CD4-positive, CD25-positive, alpha-beta regulatory T cell (primary cell): ENCODE measurements at places on chromosomes 2 and 18.

- H3K27ac ChIP-seq, result no peak overlapping the region
- H3K36me3 ChIP-seq, result no peaks in the 10 kb centered on the region
- H3K4me3 ChIP-seq, result no peak overlapping the region
- H3K27me3 ChIP-seq, result no peaks in the 10 kb centered on the region
- no peak for DNase-seq
Observed at GRCh38 chr2:68412127-68412819, 47.2 kb downstream of the PLEK start.

DNA sequence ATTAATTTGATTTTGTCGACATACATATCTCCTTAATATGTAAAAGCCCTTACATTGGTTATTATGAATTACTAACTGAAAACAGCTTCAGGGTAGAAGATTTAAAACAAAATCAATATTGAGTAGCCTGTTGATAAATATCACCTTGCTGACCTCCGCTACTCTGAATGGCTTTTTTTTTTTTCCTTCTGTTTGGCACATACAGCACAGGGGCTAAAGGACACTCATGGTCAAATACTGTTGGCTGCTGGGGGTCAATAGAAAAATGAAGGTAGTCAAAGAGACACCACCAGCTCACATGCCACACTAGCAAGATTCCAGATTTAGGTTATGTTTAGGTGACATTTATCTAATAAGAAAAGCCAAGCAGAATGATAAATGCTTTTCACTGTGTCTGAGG lies 1642.4 kb upstream of the SLC39A10 start:
- no peak overlapping the region for H3K27ac ChIP-seq
- H3K36me3 ChIP-seq, result no peaks in the 10 kb centered on the region
- DNase-seq, result no peak
- no peaks in the 10 kb centered on the region for H3K4me1 ChIP-seq

GRCh38 chr2:58120626-58121229 lies 74.1 kb downstream of the VRK2 start:
- no peaks in the 10 kb centered on the region for H3K4me1 ChIP-seq
- H3K36me3 ChIP-seq, result peaks cover 17% of the 10 kb centered on the region
- no peak overlapping the region for H3K27ac ChIP-seq
- DNase-seq, result no peak
- H3K27me3 ChIP-seq, result no peaks in the 10 kb centered on the region

GRCh38 chr18:21215490-21215889 lies 26.5 kb upstream of the GREB1L start:
- H3K27ac ChIP-seq, result no peak overlapping the region
- no peaks in the 10 kb centered on the region for H3K27me3 ChIP-seq
- no peaks in the 10 kb centered on the region for H3K4me1 ChIP-seq
- H3K36me3 ChIP-seq, result no peaks in the 10 kb centered on the region

GRCh38 chr18:57710226-57710625 lies 88.6 kb upstream of the NARS1 start:
- H3K4me3 ChIP-seq, result no peak overlapping the region
- H3K4me1 ChIP-seq, result no peaks in the 10 kb centered on the region
- no peaks in the 10 kb centered on the region for H3K36me3 ChIP-seq
- no peak for DNase-seq

DNA sequence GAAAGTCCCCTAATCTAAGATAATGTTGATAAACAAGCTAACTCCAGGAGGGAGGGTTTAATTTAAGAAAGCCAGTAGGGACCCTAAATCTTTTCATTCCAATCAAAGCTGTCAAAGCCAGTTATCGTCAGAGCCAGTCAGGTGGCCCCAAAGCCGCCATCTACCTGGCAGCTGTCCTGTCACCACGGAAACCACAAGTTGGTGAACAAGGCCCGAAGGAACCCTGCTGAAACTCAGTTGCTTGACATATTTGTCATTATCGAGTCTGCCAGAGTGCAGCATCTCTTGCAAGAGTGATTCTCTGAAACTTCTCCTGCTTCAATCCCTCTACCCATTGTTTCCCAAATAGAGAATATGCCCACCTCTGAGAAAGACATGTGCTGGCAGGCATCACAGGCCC lies 30.8 kb upstream of the POLE4 start:
- DNase-seq, result no peak
- no peaks in the 10 kb centered on the region for H3K36me3 ChIP-seq
- H3K27me3 ChIP-seq, result no peaks in the 10 kb centered on the region

DNA sequence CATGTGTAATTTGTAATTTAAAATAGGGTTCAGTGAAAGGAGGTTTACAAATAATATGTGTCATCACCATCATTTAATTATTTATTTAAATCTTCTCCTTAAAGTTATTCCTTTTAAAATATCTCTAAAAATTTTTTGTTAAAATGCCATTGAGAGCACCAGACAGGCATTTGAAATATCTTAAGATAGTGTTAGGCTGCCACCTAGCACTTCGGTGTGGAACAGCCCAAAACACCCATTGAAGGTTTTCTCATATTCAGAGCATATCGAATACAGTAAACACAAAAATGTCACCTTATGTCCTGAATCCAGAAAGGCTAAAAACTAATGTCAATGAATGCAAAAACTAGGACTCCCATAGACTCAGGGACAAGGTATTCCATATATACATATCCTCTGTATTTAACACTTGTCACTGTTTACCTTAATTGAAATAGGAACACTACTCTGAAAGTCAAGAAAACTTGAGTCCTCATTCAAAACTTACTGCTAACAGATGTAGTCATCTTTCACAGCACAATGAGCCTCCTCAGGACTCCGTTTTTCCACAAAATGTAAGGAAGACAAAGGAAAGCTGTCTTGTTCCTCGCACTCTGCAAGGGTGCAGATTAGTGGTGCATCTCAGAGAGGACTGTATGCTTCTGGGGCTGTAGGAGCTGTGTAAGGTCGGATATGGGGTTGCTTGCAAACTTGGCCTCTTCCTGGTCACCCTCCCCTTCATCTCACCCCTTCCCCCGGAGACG lies 329.5 kb downstream of the PAX3 start:
- no peaks in the 10 kb centered on the region for H3K36me3 ChIP-seq
- H3K27me3 ChIP-seq, result no peaks in the 10 kb centered on the region
- no peak overlapping the region for H3K4me3 ChIP-seq
- no peaks in the 10 kb centered on the region for H3K4me1 ChIP-seq

- H3K4me3 ChIP-seq, result no peak overlapping the region
- H3K27ac ChIP-seq, result no peak overlapping the region
Observed at GRCh38 chr2:30960213-30960612, 153.0 kb upstream of the CAPN13 start.

DNA sequence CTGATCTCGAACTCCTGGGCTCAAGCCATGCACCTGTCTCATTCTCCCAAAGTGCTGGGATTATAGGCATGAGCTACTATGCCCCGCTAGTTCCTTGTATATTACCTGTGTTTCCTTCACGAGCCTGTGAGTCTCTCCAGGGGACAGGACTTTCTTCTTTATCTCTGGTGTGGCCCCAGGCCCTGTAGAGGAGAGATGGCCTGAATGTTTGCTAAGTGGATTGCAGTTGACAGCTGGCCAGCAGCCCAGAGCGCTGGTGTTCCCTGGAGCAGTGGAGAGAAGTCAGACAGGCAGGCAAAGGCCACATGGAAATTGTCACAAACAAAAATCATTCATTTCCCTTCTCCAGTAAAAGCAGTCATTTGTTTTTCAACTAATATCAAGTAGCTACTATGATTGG lies 17.9 kb downstream of the LPIN1 start:
- no peak for DNase-seq
- no peaks in the 10 kb centered on the region for H3K27me3 ChIP-seq
- H3K36me3 ChIP-seq, result peaks cover 57% of the 10 kb centered on the region
- no peak overlapping the region for H3K27ac ChIP-seq
- H3K4me1 ChIP-seq, result peaks cover 14% of the 10 kb centered on the region
- H3K4me3 ChIP-seq, result no peak overlapping the region

DNA sequence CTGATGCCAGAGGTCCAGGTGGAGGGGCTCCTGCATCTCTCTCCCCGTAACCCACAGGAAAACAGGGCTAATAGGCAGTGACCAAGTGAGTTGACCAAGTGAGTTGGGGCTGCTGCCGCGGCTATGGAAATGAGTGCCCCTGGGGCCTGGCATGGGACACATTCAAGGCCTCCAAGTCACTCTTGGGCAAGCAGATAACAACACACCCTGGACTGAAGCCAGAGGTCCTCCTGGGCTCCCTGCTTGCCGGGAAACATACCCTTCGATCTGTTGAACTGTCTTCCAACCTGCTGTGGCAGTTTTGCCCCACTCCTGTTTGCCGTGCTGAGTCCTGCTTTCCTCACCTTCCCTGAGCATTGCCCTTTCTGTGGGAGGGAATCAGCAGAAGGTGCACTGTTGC lies 89.2 kb downstream of the LIPG start:
- no peaks in the 10 kb centered on the region for H3K27me3 ChIP-seq
- DNase-seq, result no peak
- H3K27ac ChIP-seq, result no peak overlapping the region
- H3K4me1 ChIP-seq, result no peaks in the 10 kb centered on the region

- H3K27me3 ChIP-seq, result no peaks in the 10 kb centered on the region
- no peak for DNase-seq
- H3K4me1 ChIP-seq, result peaks cover 5% of the 10 kb centered on the region
- H3K4me3 ChIP-seq, result no peak overlapping the region
Observed at GRCh38 chr2:191670076-191670475, 7.9 kb upstream of the NABP1 start.

DNA sequence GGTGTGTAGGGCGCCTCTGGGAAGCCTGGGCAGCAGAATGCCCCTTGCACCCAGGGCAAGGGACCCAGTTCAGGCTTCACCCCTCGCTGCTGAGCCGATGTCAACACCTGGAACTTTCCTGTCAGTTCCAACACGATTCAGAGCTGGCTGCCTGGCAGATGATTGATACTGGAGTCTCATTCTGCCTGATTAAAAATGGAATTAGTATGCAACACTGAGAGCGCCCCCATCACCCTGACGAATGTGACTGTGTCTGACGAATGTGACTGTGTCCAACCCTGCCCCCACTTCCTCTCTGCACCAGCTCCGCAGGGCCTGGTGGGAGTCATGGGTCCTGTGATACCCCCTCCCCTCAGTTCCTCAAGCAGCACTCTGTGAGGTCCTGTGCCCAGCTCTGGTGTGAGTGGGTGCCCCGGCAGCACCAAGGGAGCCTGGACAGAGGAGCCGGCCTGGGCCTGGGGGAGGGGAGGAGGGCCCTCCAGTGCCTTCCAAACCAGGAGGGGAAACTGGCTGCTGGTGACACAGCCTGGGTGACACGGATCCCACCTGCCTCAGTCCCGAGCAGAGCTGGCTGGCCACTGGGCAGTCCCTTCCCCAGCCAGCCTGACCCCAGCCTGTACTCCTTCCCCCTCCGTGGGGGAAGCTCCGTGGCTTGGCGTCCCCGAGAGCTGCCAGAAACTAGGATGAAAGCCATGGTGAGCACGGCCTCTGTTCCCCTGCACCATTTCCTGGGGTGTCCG lies 41.4 kb upstream of the ALPP start:
- H3K27ac ChIP-seq, result no peak overlapping the region
- DNase-seq, result no peak
- H3K4me3 ChIP-seq, result no peak overlapping the region
- H3K27me3 ChIP-seq, result no peaks in the 10 kb centered on the region
- no peaks in the 10 kb centered on the region for H3K4me1 ChIP-seq
- no peaks in the 10 kb centered on the region for H3K36me3 ChIP-seq

DNA sequence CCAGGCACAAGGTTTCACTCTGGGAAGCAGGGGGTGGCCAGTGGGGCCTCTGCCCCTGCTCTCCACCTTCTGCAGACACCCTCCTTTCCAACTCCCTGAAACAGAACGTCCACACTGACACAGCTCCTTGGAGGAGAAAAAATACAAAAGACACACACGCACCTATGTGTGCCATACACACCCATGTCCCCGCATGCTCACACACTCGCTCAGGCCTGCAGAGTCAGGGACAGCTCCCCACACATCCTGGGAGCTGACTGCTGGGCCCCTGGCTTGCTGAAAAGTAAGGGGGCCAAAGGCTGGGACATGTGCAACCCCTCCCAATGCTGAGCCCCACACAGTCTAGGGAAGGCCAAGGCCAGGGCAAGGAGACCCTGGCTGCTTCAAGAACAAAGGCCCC lies 200.5 kb downstream of the TNS1 start:
- H3K4me1 ChIP-seq, result no peaks in the 10 kb centered on the region
- no peak overlapping the region for H3K4me3 ChIP-seq
- H3K36me3 ChIP-seq, result no peaks in the 10 kb centered on the region
- no peak overlapping the region for H3K27ac ChIP-seq
- no peak for DNase-seq

- no peaks in the 10 kb centered on the region for H3K27me3 ChIP-seq
- H3K27ac ChIP-seq, result no peak overlapping the region
- no peak for DNase-seq
- no peaks in the 10 kb centered on the region for H3K4me1 ChIP-seq
- H3K4me3 ChIP-seq, result no peak overlapping the region
Observed at GRCh38 chr2:95760806-95761525, 169.2 kb downstream of the TRIM43 start.

DNA sequence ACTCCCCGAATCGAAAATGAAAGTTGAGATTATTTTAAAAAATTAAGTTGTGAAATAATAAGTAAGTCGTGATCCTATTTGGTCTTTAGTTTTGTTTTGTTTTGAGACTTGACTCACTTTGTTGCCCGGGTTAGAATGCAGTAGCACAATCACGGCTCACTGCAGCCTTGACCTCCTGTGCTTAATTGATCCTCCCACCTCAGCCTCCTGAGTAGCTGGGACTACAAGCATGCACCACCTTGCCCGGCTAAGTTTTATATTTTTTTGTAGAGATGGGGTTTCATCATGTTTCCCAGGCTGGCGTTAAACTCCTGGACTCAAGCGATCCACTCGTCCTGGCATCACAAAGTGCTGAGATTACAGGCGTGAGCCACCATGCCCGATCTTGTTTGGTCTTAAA lies 326.2 kb downstream of the MYCN start:
- H3K27ac ChIP-seq, result no peak overlapping the region
- H3K4me1 ChIP-seq, result no peaks in the 10 kb centered on the region
- H3K36me3 ChIP-seq, result no peaks in the 10 kb centered on the region
- no peaks in the 10 kb centered on the region for H3K27me3 ChIP-seq

- H3K27me3 ChIP-seq, result no peaks in the 10 kb centered on the region
- DNase-seq, result no peak
- H3K36me3 ChIP-seq, result no peaks in the 10 kb centered on the region
- no peaks in the 10 kb centered on the region for H3K4me1 ChIP-seq
Observed at GRCh38 chr2:16394986-16395550, 270.6 kb downstream of the CYRIA start.

- H3K4me1 ChIP-seq, result no peaks in the 10 kb centered on the region
- H3K27ac ChIP-seq, result no peak overlapping the region
- H3K36me3 ChIP-seq, result no peaks in the 10 kb centered on the region
- no peaks in the 10 kb centered on the region for H3K27me3 ChIP-seq
- DNase-seq, result no peak
- H3K4me3 ChIP-seq, result no peak overlapping the region
Observed at GRCh38 chr2:203366639-203367466, 38.7 kb downstream of the ABI2 start.

GRCh38 chr18:13993730-13994129 lies 78.4 kb upstream of the MC2R start:
- no peak overlapping the region for H3K4me3 ChIP-seq
- H3K27ac ChIP-seq, result no peak overlapping the region
- DNase-seq, result no peak
- no peaks in the 10 kb centered on the region for H3K36me3 ChIP-seq

- H3K27me3 ChIP-seq, result no peaks in the 10 kb centered on the region
- H3K36me3 ChIP-seq, result no peaks in the 10 kb centered on the region
- H3K4me3 ChIP-seq, result no peak overlapping the region
- H3K27ac ChIP-seq, result no peak overlapping the region
Observed at GRCh38 chr18:5824370-5824984, 70.8 kb downstream of the TMEM200C start.
